ENCODE measurements at places on chromosomes 13 and 19.
A peak's percentile ranks its signal among the peaks of the same experiment; 100 is the strongest.

GRCh38 chr19:10695401-10696398 is 5.5 kb upstream of the QTRT1 start:
- peak; percentile 99 for DNase-seq

GRCh38 chr13:109717686-109718085 is 68.7 kb downstream of the IRS2 start:
- DNase-seq = no peak

DNA sequence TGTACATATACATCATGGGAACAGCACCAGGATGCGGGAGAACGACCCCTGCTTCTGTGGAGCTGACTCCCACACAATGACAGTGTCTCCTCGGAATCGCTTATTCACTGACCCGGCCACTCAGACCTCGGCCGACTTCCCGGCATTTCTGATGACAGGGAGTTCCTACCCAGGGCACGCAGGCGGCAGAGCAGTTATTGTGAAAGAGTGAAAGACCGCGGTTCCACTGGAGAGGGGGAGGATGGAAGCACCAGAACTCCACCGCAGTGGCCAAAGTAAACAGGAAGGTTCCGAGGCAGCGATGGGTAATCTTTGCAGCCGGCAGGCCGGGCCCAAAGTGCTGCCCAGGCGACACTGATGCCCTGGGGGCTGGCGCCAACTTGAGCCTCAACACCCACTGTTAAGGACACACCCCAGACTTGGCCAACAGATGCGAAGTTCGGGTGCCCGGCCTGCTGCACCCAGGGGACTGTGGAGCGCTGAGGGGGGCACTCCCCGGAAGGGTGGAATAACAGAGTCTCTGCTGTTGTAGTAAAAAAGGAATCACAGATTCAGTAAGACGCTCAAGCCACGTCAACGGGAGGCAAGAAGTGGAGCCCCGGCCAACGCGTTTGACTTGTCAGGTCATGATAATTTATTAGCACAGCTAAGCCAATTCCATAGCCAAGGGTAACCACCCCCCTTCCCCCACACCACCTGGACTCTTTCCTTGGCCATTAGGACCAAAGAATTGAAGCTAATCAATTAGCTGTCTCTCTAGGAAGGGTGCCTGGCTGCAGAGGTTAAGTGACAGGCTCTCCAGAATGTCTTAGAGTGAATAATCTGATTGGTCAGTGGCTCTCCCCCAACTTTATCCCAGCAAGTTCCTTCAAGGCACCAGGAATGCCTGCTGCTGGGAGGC is 5.8 kb downstream of the MLLT1 start:
- no peak for DNase-seq

- peak; percentile 95 for DNase-seq
Measured at GRCh38 chr19:45774765-45775164, 5.7 kb upstream of the SIX5 start.

- DNase-seq = no peak
Measured at GRCh38 chr13:26697069-26697955, 63.3 kb downstream of the GPR12 start.

GRCh38 chr13:98834254-98834960 is 81.9 kb upstream of the SLC15A1 start:
- peak; percentile 61 for DNase-seq
